ENCODE measurements at places on chromosomes 7 and 10.

- DNase-seq = no peak
Observed at GRCh38 chr7:81031243-81031642, 112.4 kb upstream of the SEMA3C start.

GRCh38 chr7:150365673-150366398 is 2.8 kb upstream of the REPIN1 start:
- no peak for DNase-seq

DNA sequence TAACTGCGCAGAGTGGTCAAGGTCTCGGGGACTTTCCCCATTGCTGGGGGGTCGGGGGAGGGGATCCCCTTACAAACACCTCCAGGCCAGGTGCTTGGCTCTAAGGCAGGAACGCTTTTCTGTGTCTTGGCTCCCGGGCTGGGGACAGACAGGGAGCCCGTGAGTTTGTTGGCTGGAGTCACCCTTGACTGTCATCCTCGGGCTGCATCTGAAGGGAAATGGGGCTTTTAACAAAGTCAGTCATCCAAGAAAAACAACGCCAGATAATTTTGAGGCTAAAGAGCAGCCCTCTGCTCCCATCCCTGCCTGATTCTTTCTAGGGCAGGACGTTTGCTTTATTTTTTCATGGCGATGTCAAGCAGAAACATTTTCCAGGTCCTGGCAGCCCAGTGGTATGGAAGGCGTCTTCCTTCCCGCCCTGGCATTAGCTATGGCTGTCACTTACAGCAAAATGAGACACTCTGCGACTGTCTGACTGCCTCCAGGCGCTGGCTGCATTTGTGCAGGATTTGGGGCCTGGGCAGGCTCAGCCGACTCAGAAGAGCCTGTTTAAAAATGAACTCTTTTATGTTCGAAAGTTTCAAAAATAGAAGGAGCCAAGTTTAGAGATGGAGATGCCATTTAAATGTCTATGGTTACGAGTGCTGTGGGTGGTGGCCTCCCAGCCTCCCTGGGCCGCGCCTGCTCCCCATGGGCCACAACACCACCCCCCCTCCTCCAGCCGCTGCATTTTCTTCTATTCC is 54.7 kb upstream of the TNS3 start:
- no peak for DNase-seq

DNA sequence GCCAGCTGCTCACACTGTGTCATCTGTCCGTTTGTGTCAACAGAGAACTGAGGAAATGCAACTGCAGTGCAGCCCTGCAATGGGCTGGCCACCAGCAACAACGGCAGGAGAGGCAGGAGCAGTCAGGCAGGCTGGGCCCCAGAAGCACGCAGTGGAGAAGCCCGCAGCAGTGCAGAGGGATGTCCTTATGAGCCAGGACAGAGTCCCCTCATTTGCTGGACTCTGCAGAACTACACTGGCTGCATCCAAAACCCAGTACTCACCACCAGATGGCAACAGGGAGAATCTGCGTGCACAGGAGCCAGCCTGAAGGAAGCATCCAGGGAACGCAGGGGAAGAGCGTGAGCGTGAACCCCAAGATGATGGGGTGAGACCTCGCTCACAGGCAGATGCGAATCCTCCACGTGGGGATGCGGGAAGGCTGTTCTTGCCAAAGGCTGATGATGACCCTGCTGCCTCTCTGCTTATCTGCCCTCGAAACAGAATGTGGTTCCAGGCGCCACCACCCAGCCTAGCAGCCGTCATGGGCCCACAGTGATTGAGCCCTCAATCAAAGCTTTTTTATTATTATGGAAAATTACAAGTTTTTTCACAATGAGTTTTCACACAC is 232.1 kb downstream of the PTPRN2 start:
- no peak for DNase-seq

GRCh38 chr10:80590585-80591125 is 53.0 kb downstream of the SH2D4B start:
- DNase-seq = no peak

- no peak for DNase-seq
Observed at GRCh38 chr7:71705901-71706596, 574.1 kb downstream of the GALNT17 start.

- DNase-seq = no peak
Observed at GRCh38 chr10:118455181-118455695, 113.1 kb upstream of the FAM204A start.

DNA sequence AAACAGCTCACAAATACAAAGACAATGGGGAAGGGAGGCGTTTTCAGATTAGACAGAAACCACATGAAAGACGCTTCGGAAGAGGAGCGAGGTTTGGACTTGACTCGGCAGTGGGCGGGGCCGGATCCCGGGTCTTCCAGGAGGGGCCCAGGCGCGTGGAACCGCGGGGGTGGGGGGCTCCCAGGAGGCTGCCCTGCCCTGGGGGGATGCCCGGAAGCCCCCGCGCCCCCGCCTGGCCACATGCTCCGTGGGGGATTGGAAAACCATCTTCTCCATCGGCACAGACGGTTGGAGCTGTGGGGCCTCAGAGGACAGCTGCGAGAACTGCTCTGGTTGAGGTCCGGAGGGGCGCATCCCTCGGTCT is 186.0 kb upstream of the SHH start:
- no peak for DNase-seq

DNA sequence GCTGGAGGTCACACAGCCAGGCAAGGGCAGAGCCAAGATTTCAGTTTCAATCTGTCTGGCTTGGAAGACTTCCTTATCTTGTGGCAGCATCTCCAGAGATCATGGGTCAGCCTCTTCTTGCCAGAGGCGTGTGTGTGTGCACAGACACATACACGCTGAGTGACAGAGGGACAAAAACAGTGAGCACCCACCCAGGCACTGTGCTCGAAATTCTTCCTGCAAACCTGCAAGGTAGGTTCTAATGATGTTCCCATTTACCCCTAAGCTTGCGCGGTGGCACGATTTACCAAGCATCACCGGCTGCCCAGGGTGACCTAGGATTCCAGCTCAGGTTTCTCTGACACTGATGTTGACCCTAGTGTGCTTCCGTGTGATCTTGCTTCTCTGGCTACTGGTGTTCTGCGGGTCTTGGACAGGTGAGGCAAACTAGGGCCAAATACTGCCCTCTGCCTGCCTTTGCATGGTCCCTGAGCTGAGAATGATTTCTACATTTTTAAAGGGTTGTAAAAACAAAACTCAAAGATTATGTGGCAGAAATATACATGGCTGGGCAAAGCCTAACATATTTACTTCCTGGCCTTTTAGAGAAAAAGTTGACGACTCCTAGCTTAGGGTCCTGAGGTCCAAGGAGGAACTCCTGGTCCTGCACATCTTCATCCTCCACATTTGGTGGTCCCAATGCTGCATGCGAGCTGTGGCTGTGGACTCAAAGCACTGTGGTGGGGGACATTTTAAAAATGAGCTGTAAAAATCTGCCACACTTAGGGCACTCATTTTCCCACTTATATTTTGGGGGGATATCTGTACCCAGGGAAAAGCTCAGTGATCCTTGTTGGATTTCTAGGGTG is 268.5 kb downstream of the RPS24 start:
- no peak for DNase-seq

DNA sequence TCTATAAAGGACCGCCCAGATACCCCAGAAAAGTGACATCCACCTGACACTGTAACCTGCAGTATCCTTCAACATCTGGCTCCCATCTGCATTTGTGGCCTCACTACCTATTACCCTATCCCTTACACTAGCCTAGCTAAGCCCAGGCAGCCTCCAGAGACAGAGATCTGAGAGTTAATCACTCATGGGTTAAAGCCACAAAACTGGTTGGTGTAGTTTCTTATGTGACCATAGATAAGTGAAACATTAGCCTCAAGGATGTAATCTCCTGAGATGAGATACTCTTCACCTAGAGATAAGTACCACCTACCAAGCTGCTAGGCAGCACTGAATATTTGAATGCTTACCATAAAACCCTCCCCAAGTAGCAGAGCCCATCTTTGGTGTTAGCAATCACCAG is 35.4 kb downstream of the CTTNBP2 start:
- DNase-seq = no peak

DNA sequence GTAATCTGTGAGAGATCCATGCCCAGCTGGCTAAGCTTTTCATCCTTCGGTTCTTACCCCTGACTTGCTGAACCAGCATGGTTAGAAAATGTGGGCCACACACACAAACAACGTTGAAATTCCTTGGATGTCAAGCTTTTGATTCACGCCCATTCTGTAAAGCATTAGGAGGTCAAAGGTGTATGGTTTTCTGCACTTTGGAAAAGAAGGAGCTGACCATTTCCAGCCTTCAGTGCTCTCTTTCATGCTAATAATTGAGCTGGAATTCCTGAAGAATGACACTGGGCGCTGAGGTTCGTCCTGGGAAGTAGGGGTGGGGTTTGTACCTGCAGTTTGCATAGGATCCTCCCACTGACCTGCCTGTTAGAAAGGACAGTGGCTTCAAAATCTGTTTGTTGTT is 23.1 kb downstream of the KLF6 start:
- DNase-seq = no peak

- no peak for DNase-seq
Observed at GRCh38 chr7:20064974-20065862, 152.0 kb downstream of the MACC1 start.

GRCh38 chr10:25026463-25026862 is 10.1 kb downstream of the THNSL1 start:
- DNase-seq = no peak

- no peak for DNase-seq
Observed at GRCh38 chr10:9081961-9082360, 1027.5 kb downstream of the GATA3 start.

DNA sequence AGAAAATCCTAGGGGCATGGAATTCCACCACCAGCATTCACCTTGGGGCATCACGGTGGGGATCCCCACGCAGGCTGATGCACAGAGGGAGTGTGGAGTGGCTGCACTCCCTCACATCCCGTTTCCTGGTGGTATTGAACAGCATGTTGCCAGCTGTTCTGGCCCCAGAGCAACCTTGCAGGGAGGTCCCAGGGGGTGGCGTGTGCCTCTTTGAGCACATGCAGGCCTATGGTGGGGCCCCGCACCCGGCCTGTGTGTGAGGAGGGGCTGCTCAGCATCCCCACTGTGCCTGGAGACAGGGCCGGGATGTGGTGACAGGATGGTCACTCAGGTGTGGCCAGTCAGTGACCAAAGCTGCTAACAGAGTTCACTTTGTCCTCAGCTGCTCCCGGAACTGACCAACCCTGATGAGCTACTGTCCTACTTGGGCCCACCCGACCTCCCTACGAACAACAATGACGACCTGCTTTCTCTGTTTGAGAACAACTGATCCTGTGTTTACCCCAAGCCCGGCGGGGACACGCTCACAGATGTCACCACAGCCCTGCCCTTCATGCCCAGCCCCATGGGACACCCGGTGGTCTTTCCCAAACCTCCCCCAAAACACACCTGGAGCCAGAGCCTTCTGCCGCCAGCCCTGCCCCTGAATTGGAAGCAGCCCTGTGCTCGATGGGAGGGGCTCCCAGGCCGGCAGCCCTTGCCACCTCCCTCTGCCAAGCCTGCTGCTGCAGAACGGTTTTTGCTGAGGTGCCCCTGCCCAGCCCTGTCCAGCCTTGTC is 18.7 kb downstream of the ZMIZ2 start:
- DNase-seq = no peak

DNA sequence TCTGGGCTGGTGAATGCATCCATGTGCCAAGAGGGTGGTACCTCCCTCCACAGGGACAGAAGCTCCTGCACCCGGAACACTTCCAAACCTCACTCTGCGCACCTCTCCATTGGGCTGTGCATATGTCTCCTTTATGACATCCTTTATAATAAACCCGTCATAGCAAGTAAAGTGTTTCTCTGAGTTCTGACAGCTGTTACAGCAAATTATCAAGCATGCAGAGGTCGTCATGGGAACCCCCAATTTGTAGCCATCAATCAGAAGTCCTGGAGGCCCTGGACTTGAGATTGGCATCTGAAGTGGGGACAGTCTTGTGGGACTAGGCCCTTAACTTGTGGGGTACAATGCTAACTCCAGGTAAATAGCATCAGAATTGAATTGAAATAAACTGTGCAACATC is 29.4 kb upstream of the PARD3 start:
- no peak for DNase-seq

GRCh38 chr10:76297780-76298281 is 866.4 kb downstream of the LRMDA start:
- DNase-seq = no peak

- DNase-seq = no peak
Observed at GRCh38 chr7:70622936-70623335, 509.0 kb upstream of the GALNT17 start.

DNA sequence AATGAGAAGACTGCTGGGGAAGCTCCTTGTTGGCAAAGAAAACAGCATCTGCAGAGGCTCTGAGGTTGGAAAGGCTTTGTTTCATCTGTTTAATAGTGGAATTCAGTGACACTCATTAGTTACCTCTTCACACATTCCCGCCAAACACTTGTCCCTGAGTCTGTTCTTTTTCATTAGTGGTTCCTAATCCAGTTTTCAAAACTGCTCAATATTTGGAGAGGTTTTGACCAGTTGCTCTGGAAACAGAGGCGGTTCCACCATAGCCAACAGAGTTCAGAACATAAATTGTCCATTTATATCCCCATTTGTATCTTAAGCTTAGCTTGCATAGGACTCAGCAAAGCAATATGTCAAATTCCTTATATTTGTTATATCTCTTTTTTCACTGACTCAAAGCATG is 754.6 kb downstream of the AUTS2 start:
- no peak for DNase-seq

DNA sequence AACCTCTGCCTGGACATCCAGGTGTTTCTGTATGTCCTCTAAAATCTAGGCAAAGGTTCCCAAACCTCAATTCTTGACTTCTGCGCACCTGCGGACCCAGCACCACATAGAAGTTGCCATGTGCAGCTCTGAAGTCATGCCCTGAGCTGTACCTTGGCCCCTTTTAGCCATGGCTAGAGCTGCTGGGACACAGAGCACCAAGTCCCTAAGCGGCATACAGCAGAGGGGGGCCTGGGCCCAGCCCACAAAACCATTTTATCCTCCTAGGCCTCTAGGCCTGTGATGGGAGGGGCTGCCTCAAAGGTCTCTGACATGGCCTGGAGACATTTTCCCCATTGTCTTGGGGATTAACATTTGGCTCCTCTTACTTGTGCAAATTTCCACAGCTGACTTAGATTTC is 14.6 kb downstream of the TMEM243 start:
- DNase-seq = no peak

GRCh38 chr7:124692425-124692824 is 73.2 kb downstream of the GPR37 start:
- no peak for DNase-seq

GRCh38 chr10:101241840-101242707 is 12.8 kb upstream of the LBX1 start:
- DNase-seq = no peak

DNA sequence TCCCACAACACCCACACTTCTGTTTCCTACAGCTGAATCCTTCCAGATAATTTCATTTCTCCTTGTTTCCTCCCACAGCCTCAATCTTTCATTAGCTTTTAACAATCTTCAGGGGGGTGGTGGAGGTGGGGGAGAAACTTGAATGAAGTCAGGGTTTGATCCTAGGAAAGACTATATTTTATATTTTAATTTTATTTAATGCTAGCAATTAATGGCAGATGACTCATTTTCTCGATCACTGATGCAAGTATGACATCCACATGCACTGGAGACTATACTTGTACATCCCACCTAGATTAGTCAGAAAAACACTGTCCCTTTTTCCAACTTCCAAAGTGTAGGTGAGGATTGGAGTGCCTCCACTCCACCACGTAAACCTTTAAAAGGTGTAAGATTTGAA is 1181.3 kb upstream of the AUTS2 start:
- no peak for DNase-seq
